ENCODE measurements at places on chromosomes 13 and 19.

DNA sequence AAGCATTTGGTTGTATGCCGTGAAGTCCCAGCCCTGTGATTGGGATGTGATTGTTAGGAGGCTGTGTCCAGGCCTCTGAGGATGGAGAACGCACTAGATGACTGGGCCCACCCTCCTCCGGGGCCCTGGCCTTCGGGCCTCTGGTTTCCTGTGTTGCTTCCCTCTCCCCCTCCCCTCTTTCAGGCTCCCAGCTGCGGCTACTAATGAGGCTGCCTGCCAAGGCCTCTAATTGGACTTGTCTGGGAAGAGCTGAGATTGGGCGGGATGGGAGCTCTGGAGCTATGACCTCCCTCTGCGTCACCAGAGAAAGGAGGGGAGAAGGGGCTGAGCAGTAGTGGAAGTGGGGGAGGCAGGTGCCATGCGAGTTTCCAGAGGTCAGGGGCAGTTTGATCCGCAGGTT, 9.9 kb downstream of the PTH2 start:
- no peak for DNase-seq

GRCh38 chr13:88248393-88248792, 577.2 kb downstream of the SLITRK5 start:
- no peak for DNase-seq

- no peak for DNase-seq
Observed at GRCh38 chr13:74645586-74645985, 511.4 kb upstream of the KLF12 start.

DNA sequence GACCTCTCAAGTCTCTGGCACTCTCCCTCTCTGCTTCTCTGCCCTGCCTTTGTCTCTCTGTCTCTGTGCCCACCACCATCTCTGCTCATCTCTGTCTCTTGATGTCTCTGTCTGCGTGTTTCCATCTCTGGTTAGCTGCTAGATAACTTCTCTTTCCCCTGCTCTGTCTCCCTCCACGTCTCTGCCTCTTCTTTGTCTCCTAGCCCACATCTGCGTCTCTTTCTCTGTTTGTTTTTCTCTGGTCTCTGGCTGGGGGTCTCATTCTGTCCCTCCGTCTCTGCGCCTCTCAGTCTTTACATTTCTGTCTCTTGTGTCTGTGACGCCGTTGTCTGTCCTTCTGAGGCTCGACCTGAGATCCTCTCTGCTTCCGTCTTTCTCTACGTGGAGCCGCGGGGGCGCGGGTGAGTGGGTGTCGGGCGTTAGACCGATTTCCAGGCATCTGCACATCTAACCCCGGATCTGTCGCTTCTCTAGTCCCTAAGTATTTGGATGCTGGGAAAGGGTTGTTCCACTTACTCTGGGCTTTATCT, 386 bp downstream of the GIPR start:
- DNase-seq: no peak

GRCh38 chr13:84951128-84951527, 848.1 kb downstream of the SLITRK6 start:
- DNase-seq: no peak

GRCh38 chr19:39995794-39996193, 1.1 kb upstream of the ZNF546 start:
- no peak for DNase-seq

- DNase-seq: no peak
Observed at GRCh38 chr13:80590551-80590950, 249.6 kb upstream of the SPRY2 start.

DNA sequence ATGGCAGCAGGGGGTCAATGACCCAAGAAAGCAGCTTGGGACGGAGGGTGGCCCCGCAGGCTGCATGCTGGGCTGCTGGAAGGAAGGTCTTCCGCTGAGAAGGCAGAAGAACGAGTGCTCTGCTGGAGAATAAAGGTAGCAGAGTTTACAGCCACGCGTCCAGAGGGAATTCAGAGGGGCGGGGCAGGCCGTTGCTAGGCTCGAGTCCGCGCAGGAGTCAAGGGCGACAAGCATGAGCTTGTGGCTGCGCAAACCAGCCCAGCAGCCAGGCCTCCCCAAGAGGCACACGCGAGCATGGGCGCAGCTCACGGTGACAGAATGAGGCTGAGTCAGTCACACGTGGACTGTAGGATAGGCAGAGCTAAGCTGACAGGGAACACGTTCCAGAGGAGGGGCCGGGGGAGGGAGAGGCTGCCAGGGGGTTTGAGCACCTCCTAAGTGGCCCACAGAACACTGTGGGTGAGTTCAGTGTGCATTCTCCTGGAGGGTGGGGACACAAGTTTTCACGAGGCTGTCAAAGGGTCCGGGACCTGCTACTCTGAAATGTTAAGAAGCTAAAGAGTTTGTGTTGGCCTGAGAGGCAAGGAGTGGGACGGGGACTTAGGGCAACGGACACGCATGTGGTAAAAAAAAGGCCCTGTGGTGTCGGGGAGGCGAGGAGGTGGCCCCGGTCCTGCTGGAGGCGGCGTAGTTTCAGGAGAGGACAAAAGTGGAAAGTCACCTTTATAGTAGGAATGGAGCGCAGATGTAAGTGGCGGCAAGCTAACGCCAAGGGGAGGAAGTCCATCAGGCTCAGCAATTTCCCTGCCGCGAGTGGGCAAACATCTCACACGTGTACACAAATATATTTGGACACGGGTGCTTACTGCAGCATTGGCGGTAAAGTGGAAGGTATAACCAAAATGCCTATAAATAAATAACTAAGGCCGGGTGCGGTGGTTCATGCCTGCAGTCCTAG, 17.7 kb downstream of the RFX2 start:
- no peak for DNase-seq

DNA sequence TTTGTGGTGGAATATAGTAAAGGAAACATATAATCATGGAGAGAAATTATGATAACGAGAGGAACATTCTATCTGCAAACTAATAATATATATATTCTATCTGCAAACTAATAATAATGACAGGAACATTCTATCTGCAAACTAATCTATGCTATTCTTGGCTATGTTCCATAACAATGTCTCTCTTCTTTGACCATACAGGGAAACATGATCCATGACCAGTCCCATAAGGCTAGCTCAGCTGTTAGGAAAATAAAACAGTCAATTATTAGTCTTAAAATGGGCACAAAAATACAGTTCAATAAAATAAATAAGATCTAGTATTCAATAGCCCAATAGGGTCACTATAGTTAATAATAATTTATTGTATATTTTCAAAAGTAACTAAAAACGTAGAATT, 707.8 kb upstream of the PCDH20 start:
- DNase-seq: no peak

GRCh38 chr13:95059306-95059705, 241.9 kb downstream of the ABCC4 start:
- no peak for DNase-seq

DNA sequence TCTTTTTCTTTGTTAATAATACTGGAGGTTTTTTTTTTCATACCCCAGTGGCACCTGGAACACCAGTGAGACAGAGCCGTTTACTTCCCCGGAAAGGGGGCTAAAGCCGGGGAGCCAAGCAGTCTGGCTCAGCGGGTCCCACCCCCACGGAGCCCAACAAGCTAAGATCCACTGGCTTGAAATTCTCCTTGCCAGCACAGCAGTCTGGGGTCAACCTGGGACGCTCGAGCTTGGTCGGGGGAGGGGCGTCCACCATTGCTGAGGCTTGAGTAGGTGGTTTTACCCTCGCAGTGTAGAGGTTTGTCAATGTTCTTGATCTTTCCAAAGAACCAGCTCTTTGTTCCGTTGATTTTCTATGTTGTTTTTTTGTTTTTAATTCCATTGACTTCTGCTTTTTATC, 94.6 kb upstream of the DIAPH3 start:
- no peak for DNase-seq

- peak; percentile 25 for DNase-seq
Observed at GRCh38 chr13:49530457-49530856, 34.7 kb downstream of the PHF11 start.

DNA sequence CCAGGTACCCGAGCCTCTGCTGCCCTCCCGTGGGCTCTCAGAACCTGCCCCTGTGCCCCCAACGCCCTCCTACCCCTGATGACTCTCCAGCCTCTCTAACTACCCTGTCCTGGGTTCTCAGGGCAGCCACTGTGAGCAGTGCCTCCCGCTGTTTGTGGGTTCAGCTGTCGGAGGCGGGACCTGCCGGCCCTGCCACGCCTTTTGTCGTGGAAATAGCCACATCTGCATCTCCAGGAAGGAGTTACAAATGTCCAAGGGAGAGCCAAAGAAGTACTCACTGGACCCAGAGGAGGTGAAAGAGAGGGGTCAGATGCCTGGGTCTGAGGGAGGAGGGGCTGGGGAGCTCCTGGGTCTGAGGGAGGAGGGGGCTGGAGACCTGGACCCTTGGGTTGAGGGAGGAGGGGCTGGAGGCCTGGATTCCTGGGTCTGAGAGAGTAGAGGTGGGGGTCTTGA, 20.0 kb downstream of the CNFN start:
- no peak for DNase-seq

GRCh38 chr13:68099631-68100030, 869.5 kb upstream of the PCDH9 start:
- no peak for DNase-seq

DNA sequence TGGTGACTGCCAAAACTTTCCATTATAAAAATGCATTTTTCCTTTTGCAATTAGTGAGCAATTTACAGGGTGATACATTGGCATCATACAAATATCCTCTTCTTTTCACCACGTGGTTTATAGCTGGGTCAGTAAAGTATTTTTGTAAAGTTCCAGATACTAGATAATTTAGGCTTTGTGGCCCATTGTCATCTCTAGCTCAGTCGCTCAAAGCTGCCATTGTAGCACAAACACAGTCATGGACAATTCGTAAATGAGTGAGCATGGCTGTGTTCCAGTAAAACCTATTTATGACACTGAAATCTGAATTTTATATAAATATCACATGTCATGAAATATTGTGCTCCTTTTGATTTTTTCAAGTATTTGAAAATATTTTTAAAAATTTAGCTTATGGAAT, 162.9 kb downstream of the USP12 start:
- no peak for DNase-seq
